Stimulated activated CD8-positive, alpha-beta memory T cell treated with anti-CD3 and anti-CD28 coated beads, Interleukin-2, amount 100 ng/mL, for 1 hour (primary cell): ENCODE measurements at places on chromosomes 3 and 15.

DNA sequence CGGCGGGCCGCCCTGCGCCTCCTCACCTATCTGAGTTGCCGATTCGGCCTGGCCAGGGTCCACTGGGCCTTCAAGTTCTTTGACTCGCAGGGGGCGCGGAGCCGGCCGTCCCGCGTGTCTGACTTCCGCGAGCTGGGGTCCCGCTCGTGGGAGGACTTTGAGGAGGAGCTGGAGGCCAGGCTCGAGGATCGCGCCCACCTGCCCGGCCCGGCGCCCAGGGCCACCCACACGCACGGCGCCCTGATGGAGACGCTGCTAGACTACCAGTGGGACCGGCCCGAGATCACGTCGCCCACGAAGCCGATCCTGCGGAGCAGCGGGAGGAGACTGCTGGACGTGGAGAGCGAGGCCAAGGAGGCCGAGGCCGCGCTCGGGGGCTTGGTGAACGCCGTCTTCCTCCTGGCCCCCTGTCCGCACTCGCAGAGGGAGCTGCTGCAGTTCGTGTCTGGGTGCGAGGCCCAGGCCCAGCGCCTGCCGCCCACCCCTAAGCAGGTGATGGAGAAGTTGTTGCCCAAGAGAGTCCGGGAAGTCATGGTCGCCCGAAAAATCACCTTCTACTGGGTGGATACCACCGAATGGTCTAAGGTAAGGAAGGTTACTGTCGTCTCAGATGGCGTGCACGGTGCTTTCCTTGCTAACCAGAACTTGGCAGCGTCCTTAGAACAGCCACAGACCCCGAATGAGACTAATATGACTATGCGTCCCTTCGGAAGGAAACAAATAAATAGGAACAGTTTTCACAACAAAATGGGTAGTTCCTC, 567 bp downstream of the TICRR start:
- DNase-seq, result no peak

DNA sequence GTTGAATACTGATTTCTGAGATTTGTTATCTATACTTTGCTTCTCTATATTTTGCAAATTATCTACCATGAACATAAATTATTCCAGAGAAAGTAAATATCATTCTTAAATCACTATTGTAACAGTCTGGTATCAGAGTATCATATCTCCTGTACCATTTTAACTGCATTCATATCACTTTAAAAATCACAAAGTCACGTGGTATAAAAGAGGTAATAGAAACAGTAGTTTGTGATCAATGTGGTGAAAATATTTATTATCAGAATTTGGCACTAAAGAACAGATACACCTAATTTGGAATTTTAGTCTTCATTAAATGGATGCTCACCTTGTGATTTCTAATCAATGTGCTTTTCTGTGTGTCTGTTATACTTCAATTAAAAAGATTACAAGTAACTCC, 47.8 kb downstream of the P3H2 start:
- DNase-seq, result no peak

- DNase-seq, result no peak
These were observed 4.6 kb upstream of the AMOTL2 start for GRCh38 chr3:134378818-134379217.

DNA sequence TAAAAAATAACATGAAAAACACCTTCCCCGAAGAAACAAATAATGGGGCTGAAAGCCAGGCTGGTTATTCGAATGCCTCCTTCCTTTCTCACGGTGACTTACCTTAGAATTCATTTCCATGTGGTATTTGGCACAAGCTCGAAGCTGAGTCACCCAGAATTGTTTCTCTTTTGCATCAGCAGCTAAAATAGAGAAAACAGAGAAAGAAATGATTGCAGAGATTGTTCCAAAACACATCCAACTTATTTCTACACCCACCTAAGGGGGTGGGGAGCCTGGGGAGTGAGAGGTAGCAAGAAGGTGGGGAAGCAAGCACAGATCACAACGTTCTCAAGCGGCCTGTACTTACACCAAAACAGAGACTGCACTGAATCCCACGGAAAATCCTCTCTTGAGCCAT, 104.7 kb downstream of the OSBPL10 start:
- DNase-seq, result no peak

- no peak for DNase-seq
These were observed 792.1 kb upstream of the LMCD1 start for GRCh38 chr3:7709376-7710082.

GRCh38 chr15:26013981-26014380, 150.9 kb upstream of the ATP10A start:
- no peak for DNase-seq

DNA sequence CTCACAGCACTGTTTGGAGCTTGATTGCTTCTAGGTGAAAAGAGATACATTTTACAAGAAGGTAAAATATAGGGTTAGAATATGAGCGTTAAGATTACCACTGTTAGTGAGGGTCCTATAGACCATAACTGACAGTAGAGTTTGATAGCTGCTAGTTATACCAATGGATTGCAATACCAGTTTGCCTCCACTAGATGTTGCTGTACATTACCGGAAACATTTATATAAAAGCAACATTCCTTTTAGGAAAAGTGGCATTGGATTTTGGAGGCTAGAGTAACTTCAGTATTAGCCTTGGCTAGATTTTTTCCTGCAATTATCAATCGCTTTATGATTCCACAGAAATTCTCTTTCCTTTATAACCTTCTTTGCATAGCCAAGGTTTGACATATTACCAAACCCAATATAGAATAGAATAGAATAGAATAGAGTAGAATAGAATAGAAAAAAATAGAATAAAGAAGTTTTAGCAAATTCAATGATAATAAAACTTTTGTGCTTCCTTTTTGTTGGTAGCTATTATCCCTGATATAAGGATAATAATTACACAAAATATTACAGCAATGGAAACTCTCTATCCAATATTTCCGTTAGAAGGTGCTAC, 1093.6 kb upstream of the ALCAM start:
- DNase-seq, result no peak

- DNase-seq, result no peak
These were observed 234.3 kb downstream of the GAP43 start for GRCh38 chr3:115857518-115858136.

DNA sequence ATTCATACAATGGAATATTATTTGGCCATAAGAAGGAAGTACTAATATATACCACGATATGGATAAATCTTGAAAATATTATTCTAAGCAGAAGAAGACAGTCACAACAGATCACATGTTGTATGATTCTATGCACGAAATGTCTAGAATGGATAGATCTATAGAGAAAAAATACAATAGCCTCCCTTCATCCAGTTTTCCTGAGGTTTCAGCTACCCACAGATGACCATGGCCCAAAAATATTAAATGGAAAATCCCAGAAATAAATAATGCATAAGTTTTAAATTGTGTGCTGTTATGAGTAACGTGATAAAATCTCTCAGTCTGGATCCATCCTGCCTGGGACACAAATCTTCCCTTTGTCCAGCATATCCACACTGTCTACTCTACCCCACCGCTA, 162.2 kb upstream of the ST8SIA2 start:
- no peak for DNase-seq

- DNase-seq, result no peak
These were observed 18.6 kb upstream of the AADAC start for GRCh38 chr3:151795276-151795675.

GRCh38 chr3:158702815-158703481, 29.3 kb downstream of the RARRES1 start:
- DNase-seq, result no peak

GRCh38 chr15:34359416-34359815, 7.6 kb downstream of the LPCAT4 start:
- no peak for DNase-seq

GRCh38 chr3:171407759-171408158, 52.4 kb downstream of the TNIK start:
- DNase-seq, result no peak

- DNase-seq, result no peak
These were observed 229.9 kb downstream of the THRB start for GRCh38 chr3:24264748-24265158.

DNA sequence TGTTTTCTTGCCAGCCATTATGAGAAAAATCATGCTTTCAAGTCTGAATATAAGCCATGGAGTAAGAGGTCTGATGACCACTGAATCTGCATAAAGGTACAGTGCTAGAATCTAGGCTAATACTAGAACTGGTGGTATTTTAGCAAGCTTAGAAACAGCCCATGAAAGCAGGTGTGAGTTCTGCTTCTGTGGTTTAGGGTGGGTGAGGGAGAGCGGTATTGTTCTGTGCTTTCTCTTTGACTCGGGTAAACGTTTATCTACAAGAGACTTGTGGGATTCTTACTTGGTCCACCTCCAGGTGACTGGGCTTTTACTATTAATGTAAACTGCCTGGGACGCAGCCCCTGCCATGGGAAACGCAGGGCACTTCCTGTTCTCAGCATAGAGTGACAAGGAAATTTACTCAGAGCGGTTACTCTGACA, 55.2 kb downstream of the PGPEP1L start:
- DNase-seq, result no peak

DNA sequence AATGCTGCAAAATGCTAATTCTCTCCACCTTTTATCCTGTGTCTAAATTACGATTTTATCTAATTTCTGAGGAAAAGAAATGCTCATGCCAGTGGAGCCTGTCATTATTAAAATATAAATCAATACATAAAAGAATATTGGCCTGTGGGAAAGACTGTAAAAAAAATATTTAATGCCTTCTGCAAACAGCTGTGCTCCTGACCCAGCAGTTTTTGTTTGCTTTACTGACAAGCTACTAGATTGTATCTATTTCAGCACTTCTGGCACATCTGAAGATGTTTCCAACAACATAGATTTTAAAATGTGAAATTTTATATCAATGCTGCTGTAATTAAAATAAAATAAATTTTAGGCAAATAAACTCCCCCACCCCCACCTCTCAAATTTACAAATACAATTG, 493.6 kb upstream of the AGTR1 start:
- no peak for DNase-seq

- DNase-seq, result no peak
These were observed 1159.6 kb downstream of the TBL1XR1 start for GRCh38 chr3:176037636-176038035.

DNA sequence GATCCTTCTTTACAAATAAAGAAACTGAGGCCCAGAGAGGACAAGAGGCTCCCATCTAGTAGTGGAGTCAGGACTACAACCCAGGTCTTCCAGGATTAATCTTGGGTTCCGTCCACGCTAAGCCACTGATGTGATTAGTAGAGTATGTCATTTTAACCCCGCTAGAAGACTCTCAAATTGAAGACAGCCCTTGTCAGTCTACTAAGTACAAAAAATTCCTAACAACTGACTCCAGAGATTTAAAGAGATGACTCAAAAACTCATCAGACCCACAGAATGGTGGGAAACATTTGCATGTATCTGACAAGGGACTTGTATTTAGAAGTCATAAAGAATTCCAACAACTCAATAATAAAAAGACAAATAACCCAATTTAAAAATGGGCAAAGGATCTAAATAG, 145.3 kb downstream of the CNTN3 start:
- DNase-seq, result no peak

DNA sequence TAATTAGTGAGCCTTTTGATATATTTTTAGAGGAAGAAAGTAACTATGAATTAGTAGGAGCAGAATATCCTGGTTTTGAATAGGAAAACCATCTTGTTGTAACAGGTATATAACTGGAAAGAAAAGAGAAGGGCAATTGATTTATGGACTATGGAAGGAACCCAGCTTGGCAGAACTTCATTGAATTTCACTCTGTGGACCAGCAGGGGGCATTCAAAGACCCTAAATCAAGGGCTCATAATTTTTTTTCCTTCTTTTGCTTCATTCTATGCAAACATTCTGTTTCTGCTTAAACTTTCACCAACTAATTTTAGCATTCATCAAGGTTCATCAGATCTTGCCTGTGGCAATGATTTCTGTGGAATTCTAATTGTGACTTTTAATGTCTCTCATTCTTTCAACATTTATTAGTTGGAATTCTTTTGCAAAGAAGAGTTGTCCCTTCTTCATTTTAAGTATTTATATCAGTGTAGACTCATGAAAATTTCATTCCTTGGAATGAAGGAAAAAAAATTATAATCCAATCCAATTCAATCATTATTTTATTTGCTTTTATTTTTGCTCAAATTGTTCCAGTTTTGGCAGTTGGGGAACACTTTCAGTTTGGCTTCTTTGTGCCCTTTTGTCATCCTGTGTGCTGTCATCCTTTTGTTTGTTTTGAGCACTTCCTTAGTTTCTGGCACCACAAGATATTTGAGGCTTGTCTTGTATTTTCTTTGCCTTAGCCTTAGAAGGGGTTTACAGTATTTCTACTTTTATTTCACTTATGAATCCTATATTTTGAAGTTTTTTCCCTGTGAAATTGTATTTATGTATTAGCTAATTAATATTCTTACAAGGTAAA, 30.4 kb downstream of the NXPE3 start:
- no peak for DNase-seq

GRCh38 chr3:71926262-71926600, 141.3 kb upstream of the PROK2 start:
- no peak for DNase-seq

- no peak for DNase-seq
These were observed 458.4 kb upstream of the ADAMTS9 start for GRCh38 chr3:65146179-65146578.

GRCh38 chr3:8201886-8202285, 299.7 kb upstream of the LMCD1 start:
- DNase-seq, result no peak

DNA sequence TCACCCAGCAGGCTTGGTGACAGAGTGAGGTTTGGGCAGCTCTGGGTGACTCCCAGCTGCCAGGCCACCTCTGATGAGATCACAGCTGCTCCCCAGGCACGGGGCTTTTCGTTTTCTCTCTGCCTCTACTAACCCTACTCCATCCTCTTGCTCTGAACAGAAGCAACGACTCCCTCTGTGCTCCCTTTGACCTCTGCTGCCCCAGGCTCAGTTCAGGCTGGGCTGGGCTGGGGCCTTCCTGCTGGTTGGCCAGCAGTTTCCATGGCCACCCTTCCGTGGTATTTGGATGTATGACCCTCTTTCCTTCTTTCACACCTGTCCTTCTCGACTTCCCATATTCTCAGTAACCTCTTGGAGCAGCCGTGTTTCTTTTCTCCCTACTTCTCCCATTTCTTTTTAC, 8.6 kb downstream of the RGMA start:
- DNase-seq, result no peak

GRCh38 chr3:74631351-74632140, 17.1 kb upstream of the CNTN3 start:
- no peak for DNase-seq
